Globus pallidus (tissue), 1 donor: ENCODE measurements at places on chromosomes 3 and 15.

DNA sequence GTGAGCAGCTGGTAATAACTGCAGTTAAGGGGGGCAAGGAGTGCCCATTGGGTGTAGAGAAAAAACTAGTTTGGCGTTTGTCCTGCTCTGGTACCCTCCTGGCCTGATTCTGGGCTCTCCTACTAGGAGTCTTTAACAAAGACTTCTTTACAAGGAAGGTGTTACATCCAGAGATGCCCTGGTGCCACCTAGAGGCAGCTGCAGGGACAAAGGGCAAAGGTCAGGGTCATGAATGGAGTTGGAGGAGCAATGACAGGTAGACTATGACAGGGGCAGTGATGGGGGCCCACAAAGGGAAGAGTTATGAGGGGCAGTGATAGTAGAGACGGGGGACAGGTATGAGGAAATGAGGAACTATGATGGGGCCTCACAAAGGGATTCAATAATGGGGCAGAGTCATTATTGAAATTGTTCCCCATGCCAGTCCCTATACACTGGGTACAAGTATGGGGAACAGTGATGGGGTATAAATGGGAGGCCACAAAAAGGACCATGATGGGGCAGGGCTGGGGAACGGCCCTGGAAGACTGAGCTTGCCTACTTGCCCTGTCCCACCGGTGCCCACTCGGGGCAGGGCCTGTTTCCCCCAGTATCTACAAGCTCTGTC is 7.9 kb downstream of the CCDC71 start:
- DNase-seq = no peak

DNA sequence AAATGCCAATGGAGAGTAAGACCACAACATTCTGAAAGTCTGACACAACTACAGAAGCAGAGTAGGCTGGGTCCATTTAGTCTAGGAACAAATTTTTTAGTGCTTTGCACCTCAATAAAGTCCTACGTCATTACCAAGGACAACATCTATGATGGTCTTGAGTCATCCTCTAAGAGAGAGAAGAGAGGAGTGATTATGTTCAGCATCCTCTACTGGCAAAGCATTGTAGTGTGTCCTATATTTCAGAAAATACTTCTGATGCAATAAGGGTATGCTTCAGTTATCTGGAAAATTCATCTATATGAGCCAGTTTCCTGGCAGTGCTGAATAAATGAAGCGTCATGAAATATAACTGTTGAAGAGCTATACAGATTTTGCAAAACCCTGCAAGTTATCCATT is 95.6 kb downstream of the P2RY1 start:
- DNase-seq = no peak

- DNase-seq = no peak
Measured at GRCh38 chr3:27623085-27623753, 98.9 kb downstream of the EOMES start.

DNA sequence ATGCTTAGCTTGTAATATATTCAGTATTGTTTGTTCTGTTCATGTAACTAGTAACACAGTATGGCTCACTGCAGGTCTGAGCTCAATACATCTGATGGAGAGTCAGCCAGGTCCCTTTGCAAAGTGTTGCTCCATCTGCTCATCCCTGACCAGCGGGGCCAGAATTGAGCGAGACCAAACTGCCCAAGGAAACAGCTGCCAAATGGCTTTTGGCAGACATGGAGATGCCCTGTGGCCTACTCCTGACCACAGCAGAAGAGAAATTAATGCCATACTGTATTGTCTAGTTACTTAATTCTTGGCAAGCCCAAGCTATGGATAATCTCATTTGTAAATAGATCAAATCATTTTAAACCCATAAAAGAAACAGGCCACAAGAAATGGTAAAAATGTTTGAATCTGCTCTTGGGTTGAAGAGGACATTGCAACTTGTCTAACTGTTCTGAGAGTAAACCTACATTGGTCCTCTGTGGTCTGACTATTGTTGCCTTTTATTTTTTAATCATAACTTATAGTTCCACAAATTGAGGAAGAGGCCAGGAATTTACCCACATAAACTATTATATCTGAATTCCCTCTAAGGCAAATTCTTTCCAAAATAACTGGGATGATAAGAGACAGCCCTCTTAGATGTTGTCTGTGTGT is 209.5 kb downstream of the EBLN2 start:
- no peak for DNase-seq

DNA sequence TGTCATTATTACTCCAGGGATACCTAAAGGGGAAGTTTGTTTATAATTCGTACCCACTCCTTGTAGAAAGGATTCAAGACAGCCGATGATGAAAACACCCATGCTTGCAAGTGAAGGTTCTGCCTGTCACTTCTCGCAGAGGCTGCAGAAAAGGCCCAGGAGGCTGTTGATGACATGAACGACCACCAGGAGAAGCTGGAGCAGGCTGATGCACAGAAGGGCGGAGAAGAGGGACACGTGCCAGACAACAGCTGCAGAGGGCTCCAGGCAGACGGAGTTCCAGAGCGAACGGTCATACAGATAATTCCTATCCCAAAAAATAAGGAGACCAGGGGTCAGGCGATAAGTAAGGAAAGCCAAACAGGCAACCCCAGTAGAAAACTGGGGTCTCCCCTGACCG is 5.7 kb upstream of the DYNLT2B start:
- no peak for DNase-seq

DNA sequence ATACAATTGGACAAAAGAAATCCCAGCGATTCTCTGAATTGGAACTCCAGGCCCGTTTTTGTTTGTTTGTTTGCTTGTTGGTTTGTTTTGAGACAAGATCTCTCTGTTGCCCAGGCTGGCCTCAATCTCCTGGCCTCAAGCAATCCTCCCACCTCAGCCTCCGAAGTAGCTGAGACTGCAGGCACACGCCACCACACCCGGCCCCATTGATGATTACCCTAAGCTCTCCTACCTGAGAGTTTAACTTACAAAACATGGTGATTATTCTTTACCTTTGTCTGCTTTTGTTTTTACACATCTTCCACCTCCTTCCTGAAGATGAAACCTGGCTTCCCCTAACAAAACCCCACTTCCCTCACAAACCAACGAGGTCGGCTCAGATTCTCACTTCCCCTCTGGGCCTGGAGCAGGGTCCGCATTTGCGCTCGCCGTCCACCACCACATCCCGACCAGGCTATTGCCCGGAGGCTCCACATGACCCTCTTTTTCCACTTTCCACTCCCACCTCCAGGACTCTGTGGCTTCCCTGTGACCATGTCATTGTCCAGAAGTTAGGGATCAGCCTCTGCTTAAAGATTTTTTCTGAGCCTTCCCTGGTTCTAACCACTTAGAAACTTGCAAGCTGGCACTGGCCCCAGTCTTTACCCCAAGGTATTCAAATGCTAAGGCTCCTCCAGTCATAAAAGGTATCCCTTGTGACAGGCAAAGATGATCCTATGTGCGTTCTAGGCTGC is 14.8 kb downstream of the KLHL6 start:
- DNase-seq = no peak
